Activated naive CD4-positive, alpha-beta T cell (primary cell): ENCODE measurements at places on chromosomes 2 and 18.
A peak's percentile ranks its signal among the peaks of the same experiment; 100 is the strongest.

- no peak for DNase-seq
Observed at GRCh38 chr2:186348200-186348599, 137.9 kb upstream of the ZC3H15 start.

- DNase-seq = no peak
Observed at GRCh38 chr2:121284463-121285449, at the start of gene TFCP2L1. TSS of gene TFCP2L1 (minus strand) at chr2:121285202. CDS start at chr2:121285109, 93 bp downstream.

GRCh38 chr2:181779288-181780021 is 99.1 kb upstream of the NEUROD1 start:
- DNase-seq = no peak

GRCh38 chr2:129769185-129769991 is 210.1 kb upstream of the RAB6C start:
- no peak for DNase-seq

DNA sequence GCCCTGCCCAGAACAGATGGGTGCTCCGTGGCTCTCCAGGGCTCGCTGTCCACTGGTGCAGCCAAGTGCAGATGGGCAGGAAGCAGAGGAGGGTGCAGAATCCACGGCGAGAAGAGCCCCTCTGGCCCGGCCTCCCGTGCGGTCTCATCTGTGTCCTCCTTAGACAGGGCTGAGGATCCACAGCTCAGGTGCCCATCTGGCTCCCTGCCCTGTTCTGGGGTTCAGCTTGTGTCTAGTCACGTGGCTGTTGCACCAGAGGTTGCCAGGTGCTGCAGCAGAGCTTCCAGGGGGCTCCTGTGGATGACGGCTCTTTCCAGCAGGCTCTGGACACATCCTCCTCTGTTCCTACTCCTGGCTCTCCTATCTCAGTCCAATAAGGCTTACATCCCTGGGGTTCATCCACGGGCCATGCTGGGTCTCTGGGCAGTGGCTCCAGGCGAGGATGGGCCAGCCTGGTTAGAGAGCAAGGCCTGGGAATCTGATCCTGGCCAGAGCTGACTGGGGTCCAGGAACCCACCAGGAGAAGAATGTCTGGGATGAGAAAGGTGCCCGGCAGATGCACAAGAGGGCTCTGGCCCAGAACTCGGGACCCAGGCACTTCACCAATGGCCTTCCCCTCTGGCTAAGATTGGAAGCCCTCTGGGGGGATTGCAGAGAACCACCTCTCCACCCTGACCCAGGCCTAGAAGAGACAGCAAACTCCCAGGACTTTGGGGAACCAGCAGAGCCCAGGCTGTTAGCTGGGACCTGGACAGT is 116.3 kb upstream of the ID2 start:
- no peak for DNase-seq

DNA sequence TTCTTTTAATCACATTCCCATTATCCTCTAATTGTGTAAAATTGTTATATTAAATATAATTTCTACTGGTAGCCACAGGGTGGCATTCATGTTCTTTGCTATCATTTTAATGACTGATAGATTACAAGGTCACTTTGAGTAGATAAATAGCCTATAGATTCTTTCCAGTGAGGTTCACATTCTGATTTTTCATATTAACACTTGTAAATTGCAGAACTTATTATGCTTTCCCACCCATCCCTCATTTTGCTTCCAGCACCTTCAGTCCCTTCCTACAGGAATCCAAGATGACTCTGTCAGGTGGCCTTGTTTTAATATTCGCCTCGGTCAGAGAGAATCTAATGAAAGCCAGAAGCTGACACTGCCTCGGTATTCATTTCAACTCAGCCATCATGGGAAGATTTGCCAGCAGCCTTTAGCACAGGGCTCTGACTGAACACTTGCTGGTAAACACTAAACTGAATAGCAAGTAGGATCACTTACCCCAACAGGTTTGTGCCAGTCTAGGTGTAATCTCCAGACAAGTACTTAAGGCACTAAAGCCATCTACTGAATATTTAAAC is 101.2 kb upstream of the FSHR start:
- no peak for DNase-seq

- no peak for DNase-seq
Observed at GRCh38 chr2:78263571-78263970, 741.4 kb upstream of the LRRTM4 start.

- DNase-seq = no peak
Observed at GRCh38 chr2:30060562-30060961, 86.2 kb upstream of the YPEL5 start.

- DNase-seq = no peak
Observed at GRCh38 chr2:200913654-200914053, 24.5 kb downstream of the NIF3L1 start.

DNA sequence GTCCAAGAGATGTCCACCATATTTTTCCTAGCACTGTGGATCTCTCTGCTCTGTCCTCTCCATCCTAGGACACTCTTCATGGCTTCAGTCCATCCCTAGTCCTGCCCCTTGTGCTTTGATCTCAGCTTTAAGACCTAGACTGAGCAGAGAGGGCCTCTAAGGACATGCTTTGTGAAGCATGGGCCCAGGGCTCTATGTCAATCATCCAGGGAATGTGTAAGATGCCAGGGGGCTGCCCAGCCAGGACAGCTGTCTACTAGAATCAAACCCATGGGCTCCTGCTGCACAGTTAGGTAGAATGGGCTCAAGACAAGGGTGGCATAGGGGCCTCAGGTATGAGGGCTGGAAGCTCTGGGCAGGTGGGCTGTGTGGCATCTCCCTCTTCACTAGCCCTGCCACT is 24.9 kb downstream of the TET3 start:
- no peak for DNase-seq

GRCh38 chr2:145166731-145167302 is 646.9 kb upstream of the ZEB2 start:
- DNase-seq = no peak

DNA sequence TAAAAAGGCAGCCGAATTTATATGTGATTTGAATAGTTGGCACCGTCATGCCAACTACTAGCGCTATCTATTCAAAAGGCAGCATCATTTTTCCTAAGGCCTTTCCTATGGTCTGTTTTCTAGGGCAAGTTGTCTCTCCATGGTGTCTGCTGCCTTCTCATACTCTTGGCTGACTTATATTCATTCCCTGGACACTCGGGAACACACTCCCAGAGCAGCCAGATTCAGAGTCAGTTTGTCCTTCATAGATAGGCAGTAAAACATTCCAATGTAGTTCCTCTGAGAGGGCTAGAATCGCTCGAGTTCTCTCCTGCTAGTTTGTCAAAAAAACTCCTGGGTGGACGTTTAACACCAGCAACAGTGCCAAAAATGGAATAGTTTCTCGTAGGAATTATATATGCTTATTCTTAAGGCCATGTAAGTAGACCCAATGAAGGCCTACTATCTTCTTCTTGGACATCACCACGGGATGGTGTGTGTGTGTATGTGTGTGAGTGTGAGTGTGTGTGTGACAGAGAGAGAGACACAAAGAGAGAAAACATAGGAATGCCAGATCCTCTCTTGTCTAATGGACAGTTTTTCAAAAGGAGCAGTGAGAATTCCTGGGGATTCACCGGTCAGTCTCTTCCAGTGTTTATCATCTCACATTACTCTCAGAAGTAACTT is 129.3 kb upstream of the CTAGE1 start:
- no peak for DNase-seq

DNA sequence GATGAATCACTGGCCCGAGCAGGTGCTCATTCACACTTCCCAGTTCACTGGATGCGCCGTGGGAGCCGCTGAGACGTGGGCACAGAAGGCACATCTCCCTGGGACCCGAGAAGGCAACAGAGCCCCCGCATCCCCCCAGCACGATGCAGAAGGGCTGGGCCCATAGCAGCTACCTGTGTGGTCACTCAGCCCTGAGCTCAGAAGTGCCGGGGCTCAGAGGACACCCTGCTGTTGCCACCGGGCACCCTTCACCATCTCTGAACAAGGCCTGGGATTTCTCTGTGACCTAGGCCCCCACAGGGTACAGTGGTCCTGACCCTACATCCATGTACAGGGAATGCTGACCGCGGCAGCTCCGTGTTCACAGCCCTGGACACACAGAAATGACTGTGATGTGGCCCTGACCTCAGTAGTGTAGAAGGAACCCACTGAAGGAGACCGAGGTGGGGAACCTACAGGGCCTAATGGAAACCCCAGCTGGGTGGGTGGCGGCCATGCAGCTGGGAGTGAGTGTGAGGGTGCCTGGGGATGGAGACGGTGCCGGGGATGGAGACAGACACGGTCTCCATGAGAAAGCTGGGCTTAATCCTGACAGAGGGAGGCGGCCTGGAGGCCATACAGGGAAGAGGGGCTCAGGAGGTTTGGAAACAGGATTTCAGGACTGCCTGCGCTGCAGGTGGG is 111.9 kb upstream of the OTOS start:
- no peak for DNase-seq

DNA sequence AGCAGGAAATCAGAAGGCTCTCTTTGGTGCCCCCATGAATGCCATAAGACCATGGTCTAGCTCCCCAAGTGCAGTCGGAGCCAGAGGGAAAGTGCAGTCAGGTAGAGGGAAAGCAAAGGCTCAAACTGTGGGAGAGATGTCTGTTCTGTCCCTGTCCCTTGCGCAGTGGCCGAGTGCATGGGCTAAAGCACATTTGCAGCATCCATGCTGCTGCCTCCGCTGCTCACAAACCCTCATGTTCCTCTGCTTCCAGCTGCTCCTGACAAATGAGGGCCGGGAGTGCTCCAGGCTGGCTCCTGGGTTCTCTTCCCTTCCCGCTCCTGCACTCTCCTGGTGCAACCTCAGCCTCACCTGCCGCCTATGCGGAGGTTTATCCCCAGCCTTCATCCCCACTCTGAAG is 34.2 kb downstream of the SCTR start:
- DNase-seq = no peak

DNA sequence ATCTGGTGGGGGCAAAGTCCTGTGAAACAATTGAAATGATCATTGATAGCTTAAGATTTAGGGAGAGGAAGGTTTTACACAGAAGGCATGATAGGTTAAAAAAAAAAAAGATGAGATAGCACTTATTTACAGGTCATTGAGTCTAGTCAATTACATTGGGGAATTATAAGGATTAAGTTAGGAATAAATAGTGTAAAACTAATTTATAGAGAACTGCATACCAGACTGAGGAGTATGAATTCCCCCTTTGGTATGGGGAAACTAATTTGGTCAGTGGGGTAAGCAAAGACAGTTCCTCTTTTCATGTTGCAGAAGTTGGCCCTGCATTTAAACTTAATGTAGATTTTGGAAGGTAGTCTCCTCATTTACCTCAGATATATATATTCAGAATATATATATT is 10.8 kb downstream of the GLS start:
- DNase-seq = no peak

DNA sequence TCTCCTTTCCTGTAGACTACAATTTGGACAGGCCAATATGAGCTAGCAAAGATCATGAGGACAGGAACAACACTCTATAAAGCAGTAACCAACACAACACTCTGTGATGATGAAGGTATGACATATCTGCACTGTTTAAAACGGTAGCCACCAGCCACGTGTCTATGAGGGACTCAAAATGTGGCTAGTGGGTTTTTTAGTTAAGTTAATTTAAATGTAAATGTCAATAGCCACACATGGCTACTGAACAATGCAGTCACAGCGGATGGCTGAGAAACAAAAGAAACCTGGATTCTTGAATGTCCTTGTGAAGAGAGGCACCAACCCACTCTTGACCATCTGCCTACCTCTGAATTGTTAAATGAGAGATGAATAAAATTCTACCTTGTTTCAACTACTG is 33.9 kb downstream of the FANCL start:
- no peak for DNase-seq

- no peak for DNase-seq
Observed at GRCh38 chr2:96528006-96528699, 8.4 kb upstream of the ARID5A start.

- no peak for DNase-seq
Observed at GRCh38 chr2:159089543-159089942, 121.1 kb downstream of the TANC1 start.

DNA sequence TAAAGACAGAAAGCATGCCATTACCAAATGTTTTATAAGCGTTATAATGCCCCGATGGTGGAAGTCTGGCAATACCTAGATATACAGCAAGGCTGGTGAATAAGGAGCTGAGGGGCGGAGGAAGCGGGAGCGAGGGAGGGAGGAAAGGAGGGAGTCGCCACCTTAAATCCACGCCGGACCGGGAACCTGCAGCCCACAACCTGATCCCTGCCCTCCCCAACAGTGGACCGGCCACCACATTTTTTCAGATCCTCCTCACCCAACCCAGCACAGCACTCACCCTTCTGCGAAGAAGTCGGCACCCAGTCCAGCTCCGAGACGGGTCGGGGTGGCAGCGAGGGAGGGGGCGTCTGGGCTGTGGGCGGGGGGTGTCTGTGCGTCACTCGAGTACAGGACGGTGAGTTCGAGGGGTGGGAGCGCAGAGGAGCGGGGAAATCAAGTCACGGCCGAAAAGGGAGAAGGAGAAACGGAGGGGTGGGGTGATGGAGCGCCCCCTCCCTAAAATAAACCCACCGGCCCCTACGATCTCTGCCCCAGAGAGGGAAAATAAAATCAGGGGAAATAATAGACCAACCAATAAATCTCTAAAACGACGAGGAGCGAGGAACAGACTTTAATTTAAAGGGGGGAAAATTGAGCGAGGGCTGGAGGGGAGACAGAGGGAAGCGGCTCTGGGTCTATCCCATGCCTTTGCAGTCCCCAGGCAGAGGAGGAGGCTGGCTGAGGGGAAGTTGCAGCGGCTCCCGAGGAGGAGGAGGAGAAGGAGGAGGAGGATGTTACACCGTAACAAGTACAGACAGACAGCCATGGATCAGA is 96.5 kb upstream of the SERTAD2 start:
- DNase-seq = peak; percentile 15

GRCh38 chr2:179239195-179239594 is 25.4 kb downstream of the SESTD1 start:
- no peak for DNase-seq

- no peak for DNase-seq
Observed at GRCh38 chr2:105895990-105896764, 151.5 kb downstream of the NCK2 start.

- DNase-seq = no peak
Observed at GRCh38 chr2:202172439-202173211, 65.8 kb downstream of the SUMO1 start.

DNA sequence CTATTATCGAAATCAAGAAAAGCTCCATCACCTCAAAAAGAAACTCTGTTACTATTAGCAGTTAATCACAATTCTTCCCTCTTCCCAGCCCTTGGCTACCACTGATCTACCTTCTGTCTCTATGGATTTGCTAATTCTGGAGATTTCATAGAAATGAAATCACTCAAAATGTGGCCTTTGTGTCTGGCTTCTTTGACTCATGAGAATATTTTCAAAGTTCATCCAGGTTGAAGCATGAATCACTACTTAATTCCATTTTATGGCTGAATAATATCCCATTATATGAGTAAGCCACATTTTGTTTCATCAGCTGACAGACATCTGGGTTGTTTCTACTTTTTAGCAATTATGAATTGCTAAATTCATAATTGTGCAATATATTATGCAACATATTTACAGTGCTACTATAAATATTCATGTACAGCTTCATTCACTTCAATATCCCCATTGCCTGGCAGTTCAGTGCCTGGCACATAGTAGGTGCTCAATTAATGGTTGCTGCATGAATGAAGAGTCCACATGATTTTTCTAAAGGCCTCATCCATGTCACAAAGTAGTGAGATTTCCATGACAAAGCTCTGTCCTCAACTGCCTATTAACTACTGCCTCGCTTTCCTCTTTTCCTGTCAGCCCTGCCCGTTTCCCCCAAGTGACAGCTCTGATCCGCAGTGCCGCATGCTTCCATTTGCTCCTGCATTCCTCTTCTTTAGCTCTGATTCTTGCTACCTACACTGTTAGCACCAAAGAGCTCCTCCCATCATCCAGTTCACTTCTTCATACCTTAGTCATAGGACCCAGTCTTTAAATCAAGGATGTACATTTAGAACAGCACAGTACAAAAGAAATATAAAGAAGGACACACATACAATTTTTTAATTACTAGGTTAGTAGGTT is 32.8 kb downstream of the CCDC93 start:
- DNase-seq = no peak

- DNase-seq = no peak
Observed at GRCh38 chr18:32698153-32698552, 74.7 kb downstream of the KLHL14 start.
